ENCODE measurements at places on chromosomes 2 and 18.

DNA sequence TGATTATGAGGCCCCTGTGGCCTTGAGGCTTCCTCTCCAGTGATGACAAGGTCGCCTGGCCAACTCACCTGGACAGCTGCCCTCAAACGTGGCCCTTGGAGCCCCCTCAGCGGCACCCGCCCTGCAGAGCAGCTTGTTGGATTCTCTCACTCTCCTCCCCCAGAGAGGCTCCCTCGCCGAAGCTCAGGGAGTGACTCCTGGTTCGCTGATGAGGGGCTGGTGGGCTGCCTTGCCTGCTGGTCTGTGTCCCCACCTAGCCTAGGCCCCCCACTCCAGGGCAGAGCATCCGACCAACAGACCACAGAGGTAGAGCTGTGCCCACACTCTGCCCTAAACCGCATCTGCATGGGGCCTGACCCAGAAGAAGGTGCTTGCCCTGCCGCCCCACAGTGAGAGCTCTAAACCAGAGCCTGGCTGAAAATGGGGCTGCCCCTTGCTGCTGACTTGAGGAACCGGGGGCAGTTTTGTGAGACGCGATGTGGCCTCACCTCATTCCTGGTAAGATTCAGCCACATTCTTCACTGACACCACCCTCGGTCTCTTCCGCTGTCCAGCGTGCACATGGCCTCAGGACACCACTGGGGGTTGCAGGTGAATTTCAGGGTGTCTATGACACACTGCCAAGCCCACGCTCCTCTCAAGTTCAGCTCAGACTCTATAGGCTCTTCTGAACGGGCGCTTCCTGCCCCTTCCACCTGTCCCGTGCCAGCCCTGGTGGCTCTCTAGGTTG, 131.6 kb downstream of the CABLES1 start:
- no peak for DNase-seq

DNA sequence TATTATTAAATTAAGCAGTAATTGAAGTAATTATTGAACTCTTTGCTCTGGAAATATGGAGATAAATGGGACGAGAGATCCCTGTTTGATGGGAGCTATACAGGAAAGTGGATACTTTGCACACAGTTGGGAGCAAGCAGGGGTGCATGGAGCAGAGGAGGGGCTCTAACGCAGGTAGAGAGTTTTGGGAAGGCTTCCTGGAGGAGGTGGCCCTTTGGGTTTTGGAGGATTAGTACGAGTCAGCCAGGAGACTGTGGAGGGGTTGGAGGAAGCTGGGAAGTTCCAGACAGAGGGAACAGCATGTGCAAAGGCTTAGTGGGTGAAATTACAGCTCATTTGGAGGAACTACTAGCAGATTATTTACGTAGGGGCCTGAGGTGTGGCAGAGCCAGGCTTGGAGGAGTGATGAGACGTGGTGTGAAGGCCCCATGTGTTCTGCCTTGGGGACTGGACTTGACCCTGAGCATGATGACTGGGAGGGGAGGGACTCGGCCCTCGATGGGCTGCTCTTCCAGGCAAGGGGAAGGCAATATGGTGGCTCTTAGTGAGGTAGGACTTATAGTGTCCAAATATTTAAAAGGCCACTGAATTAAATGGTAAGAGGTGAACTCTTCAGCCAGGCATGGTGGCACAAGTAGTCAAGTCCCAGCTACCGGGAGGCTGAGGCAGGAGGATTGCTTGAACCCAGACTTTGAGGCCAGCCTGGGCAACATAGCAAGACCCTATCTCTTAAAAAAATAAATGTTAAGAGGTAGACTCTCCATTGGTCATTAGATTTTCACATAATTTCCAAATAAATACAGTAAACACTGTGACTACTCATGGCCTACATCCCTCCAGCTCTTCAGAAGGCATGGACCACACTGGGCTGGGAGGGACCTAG, 30.2 kb downstream of the GREB1 start:
- no peak for DNase-seq

- DNase-seq: no peak
These were observed 106.3 kb downstream of the GYPC start for GRCh38 chr2:126761981-126762878.

DNA sequence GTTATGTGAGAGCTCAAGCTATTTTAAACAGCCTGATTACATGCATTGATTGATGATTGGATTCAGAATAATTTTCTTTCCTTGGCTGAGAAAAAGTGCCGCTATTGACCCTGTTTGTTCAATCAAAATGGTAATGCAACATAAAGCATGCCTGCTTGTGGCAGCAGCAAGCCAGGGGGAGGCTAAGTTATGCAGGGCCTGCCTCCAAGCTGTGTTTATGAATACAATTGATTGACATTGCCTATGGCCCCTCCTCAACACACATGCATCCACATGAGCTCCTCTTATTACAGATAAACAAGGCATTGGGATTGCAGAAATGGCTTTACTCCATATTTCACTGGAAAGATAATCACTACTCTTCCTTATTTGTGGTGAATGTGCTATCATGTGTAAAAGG, 395.6 kb downstream of the TDRD15 start:
- DNase-seq: no peak

DNA sequence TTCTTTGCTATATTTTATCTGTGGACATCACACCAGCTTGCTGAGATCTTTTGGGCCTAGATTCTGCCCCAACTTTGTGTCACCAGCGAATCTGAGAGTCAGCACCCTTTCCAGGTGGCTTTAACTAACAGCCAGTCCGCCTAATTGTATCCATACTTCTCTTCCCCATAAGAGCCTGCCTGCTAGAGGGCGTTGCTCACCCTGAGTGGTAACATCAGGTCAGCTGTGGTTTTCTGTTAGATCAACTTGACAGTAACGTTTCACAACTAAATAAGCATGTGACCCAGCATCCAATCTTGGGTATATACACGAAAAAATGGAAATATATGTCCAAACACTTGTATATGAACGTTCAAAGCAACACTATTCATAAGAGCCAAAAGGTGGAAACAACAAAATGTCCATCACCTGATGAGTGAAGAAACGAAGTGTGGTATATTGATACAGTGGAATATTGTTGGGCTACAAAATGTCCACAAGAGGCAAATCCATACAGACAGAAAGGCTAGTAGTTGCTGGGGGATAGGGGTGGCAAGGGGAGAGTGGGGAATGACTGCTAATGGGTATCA, 24.9 kb downstream of the EFHD1 start:
- DNase-seq: no peak

DNA sequence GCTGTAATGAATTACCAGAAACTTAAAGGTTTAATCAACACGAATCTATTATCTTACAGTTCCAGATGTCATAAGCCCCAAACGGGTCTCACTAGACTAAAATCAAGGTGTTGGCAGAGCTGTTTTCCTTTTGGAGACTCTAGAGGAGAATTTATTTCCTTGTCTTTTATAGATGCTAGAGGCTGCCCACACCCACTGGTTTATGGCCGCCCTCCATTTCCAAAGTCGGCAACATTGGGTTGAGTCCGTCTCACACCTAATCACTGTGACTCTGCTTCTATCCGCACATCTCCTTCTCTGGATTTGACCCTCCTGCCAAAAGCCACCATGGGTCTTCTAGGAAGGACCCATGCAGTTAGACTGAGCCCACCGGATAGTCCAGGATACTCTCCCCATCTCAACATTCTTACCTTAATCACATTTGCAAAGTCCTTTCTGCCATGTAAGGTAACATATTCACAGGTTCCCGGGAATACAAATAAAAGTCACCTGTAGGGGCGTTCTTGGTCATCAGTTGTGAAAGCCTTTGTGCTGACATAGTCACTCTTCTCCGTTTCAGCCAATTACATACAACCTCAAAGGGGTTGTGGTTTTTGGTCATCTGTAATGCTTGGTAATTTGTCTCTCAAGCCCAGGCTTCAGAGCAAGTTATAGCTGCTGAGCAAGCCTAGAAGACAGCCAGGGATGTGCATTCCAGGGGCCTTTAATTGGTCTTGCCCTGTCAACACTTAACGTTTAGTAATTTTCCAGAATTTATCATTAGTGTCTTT, 179.4 kb downstream of the ANTXR1 start:
- DNase-seq: no peak

- no peak for DNase-seq
These were observed 25.1 kb upstream of the FANCL start for GRCh38 chr2:58266211-58266610.

DNA sequence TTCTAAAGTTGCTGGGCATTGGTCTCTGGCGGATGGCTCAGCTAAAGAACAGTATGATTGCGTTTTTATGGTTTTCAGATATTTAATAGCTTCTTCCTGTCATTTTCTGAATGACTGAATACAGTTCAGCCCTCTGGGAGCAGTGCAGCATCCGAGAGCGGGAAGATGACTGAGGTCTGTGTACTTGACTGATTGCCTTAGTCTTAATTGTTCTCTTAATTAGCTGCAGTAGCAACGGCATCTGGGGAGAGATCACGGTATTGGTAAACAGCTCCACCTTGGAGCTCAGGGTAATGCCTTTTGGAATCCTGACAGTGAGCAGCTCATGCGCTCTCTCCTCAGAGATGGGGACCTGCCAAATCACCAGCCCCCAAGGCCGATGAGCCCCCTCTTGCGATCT, 481.4 kb upstream of the SPRED2 start:
- no peak for DNase-seq

- no peak for DNase-seq
These were observed 41.9 kb upstream of the ZFP36L2 start for GRCh38 chr2:43268066-43268953.

GRCh38 chr2:32945286-32945685, 1.5 kb upstream of the LTBP1 start:
- no peak for DNase-seq

DNA sequence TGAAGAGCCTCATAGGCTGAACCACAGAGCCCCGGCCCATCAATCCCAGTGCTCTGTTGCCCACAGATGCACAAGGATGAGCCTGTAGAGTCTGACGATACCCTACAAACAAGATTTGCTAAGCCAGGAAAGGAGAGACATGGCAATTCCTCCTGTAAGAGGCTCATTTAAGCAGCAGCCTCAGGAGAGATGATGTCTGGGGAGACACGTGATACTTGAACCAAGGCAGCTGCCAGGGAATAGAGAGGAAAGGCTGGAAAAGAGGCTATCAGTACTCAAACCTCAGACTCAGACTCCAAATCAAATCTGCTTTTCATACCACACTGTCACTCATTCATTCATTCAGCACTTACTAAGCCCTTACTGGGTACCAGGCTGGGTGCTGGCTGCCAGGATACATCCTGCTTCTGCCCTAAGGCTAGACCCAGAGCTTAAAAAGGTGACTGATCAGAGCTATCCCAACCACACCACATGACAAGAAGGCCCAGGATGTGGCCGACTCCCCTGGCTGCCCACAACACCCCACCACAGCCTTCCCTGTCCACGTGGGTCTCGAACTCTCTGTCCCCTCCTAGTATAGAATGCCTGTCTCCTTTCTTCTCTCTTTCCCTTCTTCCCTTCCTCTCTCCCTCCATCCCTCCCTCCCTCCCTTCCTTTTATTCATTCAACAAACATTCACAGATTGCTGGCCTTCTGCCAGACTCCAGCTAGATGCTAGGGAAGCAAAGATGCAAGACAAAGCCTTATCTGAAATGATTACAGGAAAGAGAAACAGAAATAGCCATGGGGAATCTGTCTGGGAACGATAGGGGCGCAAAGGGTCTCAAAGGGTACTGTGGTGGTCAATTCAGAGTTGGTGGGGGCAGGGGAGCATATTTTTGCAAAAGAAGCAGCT, 23.4 kb upstream of the KCNK3 start:
- no peak for DNase-seq

- DNase-seq: no peak
These were observed 12.1 kb upstream of the TTN start for GRCh38 chr2:178819147-178819875.

DNA sequence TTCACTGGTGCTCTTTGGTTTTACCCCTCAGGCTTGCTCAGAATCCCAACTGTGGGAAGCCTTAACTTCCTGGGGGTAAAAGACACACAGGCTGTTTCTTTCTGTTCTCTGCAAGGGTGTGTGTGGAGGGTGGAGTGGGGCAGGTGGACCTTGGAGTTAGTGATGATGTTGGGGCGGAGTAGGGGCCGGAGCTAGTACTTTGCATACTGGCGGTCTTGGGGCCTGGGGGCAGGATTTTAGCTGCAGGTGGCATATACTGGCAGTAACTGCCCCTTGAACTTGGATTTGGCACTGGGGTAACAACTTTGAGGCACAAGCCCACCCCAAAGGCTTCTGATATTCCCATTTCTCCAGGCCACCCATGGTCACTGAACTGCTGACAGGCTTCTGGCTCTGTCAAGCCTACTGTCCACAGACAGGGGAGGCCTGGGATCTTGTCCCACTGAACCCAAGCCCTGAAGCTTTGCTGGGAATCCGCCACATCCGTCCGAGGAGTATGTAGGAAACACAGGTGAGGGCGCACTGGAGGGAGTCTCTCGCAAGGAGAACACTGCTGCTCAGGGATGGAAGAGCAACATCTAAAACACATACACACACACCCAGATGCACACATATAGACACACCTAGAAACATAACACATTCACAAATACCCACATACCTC, 258.9 kb downstream of the DYSF start:
- no peak for DNase-seq

GRCh38 chr18:581096-581495, 916 bp downstream of the CETN1 start:
- DNase-seq: no peak

DNA sequence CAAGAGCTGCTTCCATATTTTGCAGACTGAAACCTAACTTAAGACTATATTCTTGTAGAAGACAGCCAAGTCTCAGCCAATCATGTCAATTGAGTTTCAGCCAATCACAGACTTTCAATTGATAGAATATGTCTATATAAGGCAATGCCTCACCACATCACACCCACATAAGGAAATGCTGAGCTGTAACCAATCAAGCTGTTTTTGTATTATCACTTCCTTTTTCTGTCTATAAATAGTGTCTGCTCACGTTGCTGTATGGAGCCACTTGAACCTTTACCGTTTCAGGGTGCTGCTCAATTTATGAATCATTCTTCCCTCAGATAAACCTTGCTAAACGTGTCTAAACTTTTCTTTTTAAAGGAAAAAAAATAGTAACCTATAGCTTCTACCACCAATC, 1554.4 kb upstream of the LRRTM1 start:
- no peak for DNase-seq

GRCh38 chr2:229226382-229226781, 44.7 kb downstream of the PID1 start:
- DNase-seq: no peak

GRCh38 chr18:44232500-44232899, 448.2 kb upstream of the SETBP1 start:
- DNase-seq: no peak

- no peak for DNase-seq
These were observed 57.3 kb upstream of the KLF7 start for GRCh38 chr2:207223051-207223450.

- DNase-seq: peak; percentile 33
These were observed 11.3 kb downstream of the STK17B start for GRCh38 chr2:196160101-196160500.

DNA sequence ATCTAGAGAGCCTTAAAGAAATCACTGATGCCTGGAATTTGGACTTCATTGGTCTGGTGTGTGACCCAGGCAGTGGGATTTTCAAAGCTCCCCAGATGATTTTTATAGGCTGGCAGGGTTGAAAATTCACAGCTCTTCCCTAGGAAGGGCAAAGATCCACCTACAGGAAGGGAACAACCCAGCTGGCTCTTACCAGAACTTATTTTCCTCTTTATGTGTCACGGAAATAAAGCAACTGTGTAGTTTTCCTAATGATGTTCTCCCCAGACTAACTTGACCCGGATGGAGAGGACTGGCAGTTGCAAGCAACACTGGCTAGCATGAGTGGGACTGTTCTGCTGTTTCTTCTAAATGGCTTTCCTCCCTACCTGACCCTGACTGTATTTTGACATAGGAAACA, 235.6 kb downstream of the ALPK2 start:
- no peak for DNase-seq

GRCh38 chr2:1002350-1002749, 51.7 kb downstream of the SNTG2 start:
- DNase-seq: no peak

GRCh38 chr2:111239581-111240249, 119.0 kb downstream of the BCL2L11 start:
- no peak for DNase-seq
